HT1080 (cell line): ENCODE measurements at places on chromosomes 3 and 15. TPM values are rescaled to one million over a fixed set of nuclear protein-coding genes. Genes with fewer than 3 reads are reported as not detected.

Gene IP6K2
- total RNA-seq = 45.8 and 65.7 TPM in 2 replicates

GRCh38 chr15:40063563-40064011 lies 24.6 kb upstream of the SRP14 start:
- peak; percentile 95 for DNase-seq

GRCh38 chr15:95994418-95994817 lies 336.1 kb upstream of the NR2F2 start:
- peak; percentile 50 for DNase-seq

DNA sequence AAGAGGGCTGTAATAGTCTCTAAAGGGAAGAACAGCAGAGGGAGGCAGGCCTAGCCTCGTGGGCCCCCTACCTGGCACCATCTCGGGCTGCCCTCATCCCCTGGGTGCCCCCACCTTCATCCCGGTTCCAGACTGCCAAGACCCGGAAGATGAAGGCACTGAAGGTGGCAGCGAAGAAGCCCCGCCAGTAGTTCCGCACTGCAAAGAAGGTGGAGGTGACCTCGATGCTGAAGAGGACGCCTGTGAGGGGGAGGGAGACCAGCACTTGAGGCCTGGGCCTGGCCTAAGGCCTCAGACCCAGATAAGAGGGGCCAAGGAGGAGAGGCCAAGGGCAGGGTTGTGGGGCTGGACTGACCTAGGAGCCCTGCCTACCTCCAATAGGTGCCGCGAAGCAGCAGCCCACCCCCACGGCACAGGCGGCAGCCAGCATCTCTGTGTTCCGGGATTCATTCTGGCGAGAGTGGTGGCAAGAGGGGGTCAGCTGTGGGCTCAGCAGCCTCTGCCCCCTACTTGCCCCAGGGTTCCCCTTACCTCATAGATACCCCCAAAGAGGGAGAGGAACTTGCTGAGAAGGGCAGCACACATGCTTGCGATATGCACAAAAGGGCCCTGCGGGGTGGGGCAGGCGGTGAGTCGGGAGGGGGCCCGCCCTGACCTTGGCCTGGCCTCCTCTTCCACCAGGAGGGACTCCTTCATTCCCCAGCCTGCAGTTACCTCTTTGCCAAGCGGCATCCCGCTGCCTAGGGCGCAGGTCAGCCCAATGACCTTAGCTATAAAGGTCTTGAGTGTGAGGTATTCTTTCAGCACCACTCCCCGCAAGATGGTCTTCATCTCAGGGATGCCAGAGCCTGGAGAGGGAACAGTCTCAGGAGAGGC lies 3.9 kb downstream of the CLCN2 start:
- DNase-seq = no peak

DNA sequence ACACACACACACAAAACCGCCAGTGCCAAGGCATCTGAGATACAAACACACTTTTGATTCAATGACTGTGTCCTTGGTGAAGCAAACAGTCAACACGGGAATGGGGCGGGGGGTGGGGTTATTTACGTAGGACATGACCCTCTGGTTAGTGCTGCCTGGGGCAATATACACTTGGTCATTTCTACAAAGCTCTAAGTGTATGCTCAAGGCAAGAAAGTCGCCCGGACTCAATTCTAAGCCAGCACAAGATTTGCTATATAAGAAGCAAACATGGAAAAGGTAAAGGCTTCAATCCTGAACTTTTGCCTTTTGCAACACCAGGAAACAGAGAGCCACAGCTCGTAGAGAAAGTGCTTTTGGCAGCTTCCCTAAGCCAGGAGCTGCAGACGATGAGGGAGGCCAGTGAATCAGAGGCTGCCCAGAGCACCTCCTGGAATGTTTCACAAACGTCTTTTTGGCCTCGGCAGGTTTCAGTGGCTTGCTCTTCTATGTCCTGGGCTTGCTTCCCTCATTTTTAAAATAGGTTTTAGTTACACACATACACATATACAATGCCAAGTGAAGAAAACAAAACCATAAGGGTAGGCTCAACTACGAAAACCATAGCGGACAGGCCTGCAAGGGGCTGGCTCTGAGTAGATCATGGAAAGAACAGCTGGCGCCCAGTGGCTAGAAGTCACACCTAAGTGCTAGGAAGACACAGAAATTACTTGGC lies 73.6 kb downstream of the TM4SF4 start:
- DNase-seq = peak; percentile 28

Gene TPRA1
- total RNA-seq = 65.7 and 72.7 TPM in 2 replicates

Gene BFSP2
- not detected in 2 replicates for total RNA-seq

Gene CRYBG3
- 10.9 and 12.4 TPM in 2 replicates for total RNA-seq

Gene ABI3BP
- total RNA-seq = 0.23 and 2.2 TPM in 2 replicates

GRCh38 chr3:126003447-126004190 lies 34.6 kb downstream of the ROPN1B start:
- no peak for DNase-seq

- peak; percentile 40 for DNase-seq
These were observed 46.8 kb upstream of the VPS8 start for GRCh38 chr3:184765047-184765729.

GRCh38 chr15:55685286-55685685 lies 57.7 kb downstream of the PRTG start:
- no peak for DNase-seq
